SW480 (cell line): ENCODE measurements at places on chromosomes 6 and 20.
A peak's percentile ranks its signal among the peaks of the same experiment; 100 is the strongest.

GRCh38 chr20:24194143-24194542 lies 205.6 kb upstream of the GGTLC1 start:
- peak; percentile 25 for DNase-seq

- DNase-seq, result no peak
These were observed 134.3 kb downstream of the RTN4IP1 start for GRCh38 chr6:106495014-106495413.

DNA sequence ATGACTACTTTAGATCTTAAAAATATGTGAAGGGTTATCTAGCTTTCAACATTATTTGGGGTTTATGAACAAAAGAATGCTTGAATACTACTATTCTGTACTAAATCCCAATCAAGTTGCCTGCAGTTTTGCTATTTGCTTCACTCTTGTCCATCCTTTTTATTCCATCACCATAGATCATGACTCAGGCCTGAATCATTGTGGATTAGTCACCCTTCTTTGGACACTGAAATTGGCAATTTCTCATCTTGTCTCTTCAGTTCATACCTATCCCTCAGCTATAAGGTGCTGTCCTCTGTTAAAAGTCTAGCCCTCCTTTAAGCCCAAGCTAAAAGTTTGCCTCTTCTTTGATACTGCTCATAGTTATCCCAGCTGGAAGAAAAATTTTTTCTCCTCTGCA lies 199.1 kb downstream of the CENPW start:
- peak; percentile 25 for DNase-seq

GRCh38 chr6:161074496-161075121 lies 83.0 kb downstream of the MAP3K4 start:
- no peak for DNase-seq

- no peak for DNase-seq
These were observed 52.4 kb downstream of the ELOVL4 start for GRCh38 chr6:79894939-79895338.

GRCh38 chr20:12256806-12257205 lies 339.1 kb downstream of the BTBD3 start:
- DNase-seq, result no peak

- peak; percentile 83 for DNase-seq
These were observed at the start of gene PPDPF for GRCh38 chr20:63520504-63520933. PPDPF (plus strand) TSS chr20:63520765; CDS start chr20:63521309, 544 bp downstream.

GRCh38 chr6:135087803-135088202 lies 33.2 kb upstream of the HBS1L start:
- DNase-seq, result peak; percentile 47

DNA sequence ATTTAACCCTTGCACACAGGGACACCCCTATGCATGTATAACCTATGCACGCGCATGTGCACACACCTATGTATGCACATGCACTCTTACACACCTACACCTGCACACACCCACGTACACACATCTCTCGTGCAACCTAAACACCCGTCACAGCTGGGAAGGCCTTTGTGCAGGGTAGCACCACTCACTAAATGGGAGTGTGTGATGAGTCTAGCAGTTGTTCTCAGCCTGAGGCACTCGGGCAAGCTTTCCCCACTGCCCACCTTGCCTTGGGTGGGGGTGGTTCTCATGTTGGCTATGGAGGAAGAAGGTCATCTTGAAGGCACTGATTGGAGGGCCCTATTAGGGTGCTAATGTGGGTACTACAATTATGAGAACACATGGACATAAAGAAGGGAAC lies 85.8 kb downstream of the DLL1 start:
- no peak for DNase-seq

DNA sequence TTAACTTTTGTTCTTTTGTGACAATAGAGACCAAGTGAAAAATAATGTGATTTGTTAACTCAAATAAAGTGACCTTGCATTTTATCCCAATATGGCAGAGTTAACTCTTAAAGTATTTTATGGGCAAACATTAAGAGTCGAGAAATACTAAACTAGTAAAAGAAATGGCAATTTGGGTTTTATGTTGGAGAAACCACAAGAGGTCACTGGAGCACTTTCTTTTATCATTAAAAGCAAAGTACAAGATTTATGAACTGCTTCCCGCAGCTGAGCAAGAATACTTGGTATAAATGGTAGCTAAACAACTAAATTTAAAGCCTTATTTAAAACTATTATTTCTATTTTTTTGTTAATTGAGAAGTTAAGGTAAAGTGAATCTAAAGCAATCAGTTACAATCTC lies 33.5 kb upstream of the MCM9 start:
- peak; percentile 21 for DNase-seq

DNA sequence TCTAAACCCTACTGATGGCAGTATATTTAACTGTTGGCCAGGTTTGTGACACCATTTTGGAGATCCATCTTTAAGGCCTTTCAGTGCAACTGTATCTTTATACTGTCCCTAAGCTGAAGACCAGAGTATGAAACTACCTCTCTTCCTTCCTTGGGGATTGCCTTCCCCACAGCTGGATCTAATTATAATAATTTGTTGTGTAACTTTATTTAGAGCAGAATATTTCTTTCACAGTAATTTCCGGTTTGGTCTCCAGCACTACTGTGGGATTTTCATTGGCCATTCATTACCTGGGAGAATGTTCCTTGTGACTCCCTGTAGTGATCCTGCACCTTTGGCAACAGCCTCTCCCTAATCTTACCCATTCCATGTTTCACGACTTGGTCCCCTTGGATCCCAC lies 75.2 kb downstream of the AKAP7 start:
- DNase-seq, result no peak

DNA sequence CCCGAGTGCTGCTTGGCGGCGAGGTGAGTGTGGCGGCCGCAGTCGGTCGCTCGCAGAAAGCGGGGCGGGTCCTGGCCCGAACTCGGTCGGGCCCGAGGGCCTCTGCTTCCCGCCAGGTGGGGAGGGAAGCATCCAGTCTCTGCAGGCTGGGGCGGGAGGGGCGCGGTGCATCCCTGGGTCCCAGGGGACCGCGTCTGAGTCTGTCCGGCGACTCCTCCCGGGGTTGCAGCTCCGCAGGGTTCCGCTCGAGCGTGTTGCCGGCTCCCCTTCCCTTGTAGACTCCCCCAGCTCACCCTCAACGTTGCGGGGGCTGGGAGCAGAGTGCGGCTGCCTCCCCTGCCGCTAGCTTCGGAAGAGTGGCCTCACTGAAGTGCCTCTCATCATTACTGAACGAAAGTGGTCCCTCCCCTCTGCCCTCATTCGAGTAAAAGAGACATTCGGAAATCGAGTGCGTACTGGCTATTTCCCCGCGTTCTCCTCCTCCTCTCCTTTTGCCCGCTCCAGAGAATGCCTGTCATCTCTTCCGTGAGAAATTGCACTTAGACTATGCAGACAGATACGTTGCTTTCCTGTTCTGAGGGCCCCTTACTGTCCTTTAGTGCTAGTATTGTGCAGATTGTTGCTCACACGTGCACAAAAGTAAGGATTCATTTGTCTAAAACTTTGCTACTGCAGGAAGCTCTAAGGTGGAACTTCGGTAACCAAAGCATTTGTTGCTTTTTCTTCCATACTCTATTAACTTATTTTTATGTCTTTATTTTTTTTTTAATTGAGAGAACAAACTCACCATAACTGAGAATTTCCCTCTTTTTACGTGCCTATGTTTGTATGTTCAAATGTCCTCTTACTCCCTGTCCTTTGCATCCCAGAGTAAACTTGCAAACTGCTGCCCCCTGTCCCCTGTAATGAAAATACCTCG lies 751 bp downstream of the MAP3K4 start:
- peak; percentile 74 for DNase-seq

- DNase-seq, result no peak
These were observed 186.3 kb downstream of the EDN1 start for GRCh38 chr6:12476484-12476883.
